Stimulated activated CD4-positive, alpha-beta T cell treated with anti-CD3 and anti-CD28 coated beads, Interleukin-1b, Interleukin-23, amount 100 ng/mL, for 4 hours (primary cell): ENCODE measurements at places on chromosomes 4 and X.

DNA sequence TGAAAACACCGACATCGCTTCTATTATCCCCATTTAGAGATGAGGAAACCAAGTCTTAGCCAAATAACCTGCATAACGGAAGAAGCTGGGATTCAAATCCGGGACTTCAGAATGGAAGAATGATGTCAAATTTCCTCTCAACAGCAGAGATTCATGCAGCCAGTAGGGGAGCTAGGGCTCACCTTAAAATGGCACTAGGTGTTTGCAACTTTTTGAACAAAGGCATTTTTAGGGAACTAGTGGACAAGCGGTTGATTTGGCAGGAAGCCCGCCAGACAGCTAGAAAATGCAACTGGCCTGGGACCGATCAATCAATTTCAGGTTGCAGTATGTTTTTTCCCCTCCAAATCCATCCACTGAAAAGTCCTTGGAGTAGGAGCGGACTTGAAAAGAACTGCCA is 224.2 kb downstream of the PTTG2 start:
- DNase-seq = no peak

DNA sequence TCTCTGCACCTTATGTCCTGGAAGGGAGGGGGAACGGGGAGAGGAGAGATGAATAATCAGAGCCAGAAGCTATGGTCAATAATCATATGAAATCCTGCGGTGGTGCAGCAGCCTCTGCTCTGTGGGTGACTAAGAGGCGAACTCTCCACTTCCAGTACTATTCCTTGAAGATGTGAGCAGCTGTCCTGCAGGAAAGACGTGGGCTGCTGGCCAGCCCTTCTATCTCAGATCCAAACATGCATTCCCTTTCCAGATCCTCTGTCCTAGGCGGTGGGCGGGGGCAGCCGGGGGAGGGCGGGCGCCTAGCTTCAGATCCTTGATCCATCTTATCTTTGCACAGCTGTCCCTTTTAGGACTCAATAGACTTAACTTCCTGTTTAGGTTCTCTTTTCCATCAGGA is 34.5 kb downstream of the SPINK2 start:
- DNase-seq = no peak

DNA sequence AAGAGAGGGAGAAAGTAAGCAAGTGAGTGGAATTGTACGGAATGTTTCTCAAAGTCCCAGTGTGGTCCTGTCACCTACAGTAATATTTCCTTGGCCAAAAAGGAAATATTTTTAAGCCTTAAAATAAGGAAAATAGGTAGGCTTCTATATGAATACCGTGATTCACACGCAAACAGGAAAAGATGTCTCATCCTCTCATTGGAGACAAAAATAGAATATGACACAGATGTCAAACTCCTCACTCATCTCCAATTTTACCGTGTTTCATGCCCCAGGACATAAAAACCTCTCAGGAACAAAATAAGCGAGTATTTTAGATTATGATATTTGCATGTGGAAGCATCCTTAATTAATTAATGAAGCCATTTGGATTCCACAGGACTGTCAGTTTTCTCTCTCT is 1269.5 kb downstream of the RAPGEF2 start:
- no peak for DNase-seq

DNA sequence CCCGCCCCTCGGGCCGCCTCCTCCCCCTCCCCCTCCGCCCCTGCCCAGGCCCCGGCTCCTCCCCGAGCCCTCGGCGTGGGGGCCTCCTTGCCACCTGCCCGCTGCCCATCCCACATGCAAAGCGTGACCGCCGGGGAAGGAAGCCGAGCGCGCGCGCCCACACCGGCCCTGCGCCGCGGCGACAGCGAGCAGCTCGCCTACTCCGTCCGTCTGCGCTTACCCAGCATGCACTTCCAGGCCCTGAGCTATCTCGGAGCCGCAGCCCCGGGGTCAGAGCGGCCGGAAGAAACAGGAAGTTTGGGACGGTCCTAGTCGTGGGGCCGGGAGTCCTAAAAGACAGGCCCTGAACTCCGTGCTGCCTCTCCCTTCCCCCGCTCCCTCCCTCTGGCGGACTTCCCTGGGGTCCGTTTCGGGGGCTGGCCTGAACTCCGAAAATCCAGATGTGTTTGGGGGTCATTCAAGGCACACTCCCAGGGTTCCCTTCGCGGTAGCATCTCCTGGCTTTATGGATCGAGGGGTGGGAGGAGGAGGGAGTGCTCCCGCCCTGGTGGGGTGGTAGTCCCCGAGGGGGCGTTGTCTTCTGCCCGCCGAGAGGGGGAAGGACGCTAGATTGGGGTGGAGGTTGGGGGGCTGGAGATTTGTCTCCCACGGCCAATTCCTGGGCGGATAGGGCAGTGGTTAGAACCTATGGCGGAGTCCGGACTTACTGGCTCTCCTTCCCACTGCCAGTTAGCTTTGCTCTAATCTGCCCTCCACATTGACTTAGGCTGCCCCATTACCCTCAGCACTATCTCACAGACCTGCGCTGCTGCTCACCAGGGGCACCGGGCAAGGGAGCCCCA is 25.0 kb upstream of the BCORL1 start:
- peak; percentile 18 for DNase-seq

- DNase-seq = no peak
Measured at GRCh38 chr4:18803781-18804180, 782.2 kb upstream of the LCORL start.

DNA sequence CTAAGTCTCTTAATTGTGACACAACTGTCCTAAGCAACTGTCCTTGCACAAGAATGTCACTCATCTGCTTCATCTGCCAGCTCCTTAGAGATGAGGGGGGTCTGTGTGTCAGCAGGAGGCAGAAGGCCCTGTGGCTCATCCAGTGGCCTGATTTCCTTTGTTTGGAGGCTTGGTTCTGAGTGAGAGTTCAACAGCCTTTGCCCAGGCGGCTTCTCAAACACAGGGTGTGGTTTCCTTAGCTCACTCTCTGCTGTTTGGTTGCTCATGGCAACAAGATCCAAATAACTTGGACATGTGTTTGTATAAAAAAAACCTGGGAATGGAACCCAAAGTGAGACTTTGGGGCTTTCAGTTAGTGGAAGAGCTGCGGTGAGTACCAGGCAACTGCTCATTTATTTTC is 46.6 kb downstream of the MAP7D3 start:
- no peak for DNase-seq

GRCh38 chrX:13697976-13698375 is 9.0 kb downstream of the RAB9A start:
- no peak for DNase-seq

GRCh38 chr4:185011408-185011807 is 6.9 kb upstream of the HELT start:
- DNase-seq = peak; percentile 14

GRCh38 chr4:68359508-68359907 is 9.6 kb upstream of the YTHDC1 start:
- DNase-seq = no peak

GRCh38 chrX:119273420-119274192 is 37.5 kb downstream of the PGRMC1 start:
- DNase-seq = peak; percentile 34

DNA sequence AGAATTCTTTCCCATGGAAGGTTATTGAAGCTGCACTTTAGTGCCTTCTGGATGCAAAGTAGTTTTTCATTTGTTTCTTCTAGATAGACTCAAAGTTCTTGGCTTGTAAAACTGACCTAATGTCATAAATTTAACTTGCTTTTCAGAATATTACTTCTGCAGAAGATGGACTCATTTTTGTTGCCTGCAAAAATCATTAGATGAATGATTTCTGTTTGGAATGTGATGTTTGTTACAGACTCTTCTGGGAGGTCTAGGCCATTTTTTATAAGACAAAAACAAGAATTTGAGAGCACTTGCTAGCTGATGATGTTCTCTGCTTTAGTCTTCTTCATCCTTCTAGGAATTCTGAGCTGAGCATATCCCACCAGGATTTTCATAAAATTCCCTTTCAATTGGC is 308.6 kb upstream of the GIMD1 start:
- DNase-seq = no peak

GRCh38 chr4:30724247-30724646 is 4.1 kb downstream of the PCDH7 start:
- DNase-seq = no peak

DNA sequence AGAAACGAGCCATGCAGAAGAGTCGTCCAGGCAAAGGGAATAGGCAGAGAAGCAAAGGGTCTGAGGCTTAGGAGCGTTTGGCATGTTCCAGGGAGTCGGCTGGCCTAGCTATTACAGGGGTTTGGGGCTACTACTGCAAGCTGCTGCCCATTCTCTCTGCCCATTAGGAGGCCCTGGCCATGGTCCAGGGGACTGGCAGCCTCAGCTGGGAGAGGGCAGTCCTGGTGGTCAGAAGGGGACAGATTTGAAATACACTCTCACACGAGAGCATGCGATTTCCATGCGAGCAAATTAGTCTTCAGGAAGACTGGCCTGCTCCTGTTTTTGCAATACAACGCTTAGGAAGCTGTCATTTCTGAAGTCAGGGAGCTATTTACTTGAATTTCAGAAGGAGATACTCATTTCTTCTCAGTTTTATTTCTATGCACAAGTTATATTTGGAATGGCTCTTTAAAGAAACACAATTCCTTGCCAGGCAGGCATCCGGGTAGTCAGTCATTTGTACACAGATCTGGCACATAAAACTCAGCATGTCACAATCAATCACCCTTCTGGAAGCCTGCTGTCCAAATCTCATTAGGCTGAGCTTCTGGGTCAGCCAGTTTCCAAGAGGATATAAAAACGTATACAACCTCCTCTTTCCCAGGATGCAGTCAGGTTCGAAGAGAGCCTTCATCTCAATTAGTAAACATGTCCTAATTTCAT is 27.0 kb downstream of the PROM1 start:
- DNase-seq = no peak

GRCh38 chr4:108172231-108172752 is 3.6 kb upstream of the LEF1 start:
- DNase-seq = no peak

DNA sequence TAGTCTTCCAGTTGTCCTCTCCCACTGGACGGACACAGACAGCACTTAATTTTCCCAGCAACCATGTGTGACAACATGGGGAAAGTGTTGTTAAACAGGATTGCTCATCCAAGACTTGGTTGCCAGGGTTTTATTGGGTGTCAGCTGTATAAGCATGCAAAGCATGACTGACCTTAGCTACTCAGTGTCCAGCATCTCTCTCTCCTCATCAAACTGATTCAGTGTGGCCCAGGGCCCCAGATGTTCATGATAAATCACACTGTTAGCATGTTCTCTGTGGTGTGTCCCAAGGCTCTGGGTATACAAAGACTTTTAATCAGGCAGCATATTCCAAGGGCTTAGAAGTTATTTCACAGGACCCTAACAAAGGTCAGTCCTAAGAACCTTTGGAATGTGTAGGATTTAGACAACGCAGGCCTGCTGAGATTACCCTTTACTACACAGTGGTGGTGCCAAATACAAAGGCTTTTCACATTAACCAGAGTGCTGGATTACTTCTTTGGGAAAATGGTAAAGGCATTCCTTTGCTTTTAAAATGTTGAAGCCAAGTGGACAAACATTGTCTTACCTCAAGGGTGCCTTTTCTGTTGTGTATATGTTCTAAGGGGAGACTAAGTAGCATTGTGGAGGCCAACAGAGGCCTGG is 213.3 kb downstream of the GLUD2 start:
- no peak for DNase-seq

DNA sequence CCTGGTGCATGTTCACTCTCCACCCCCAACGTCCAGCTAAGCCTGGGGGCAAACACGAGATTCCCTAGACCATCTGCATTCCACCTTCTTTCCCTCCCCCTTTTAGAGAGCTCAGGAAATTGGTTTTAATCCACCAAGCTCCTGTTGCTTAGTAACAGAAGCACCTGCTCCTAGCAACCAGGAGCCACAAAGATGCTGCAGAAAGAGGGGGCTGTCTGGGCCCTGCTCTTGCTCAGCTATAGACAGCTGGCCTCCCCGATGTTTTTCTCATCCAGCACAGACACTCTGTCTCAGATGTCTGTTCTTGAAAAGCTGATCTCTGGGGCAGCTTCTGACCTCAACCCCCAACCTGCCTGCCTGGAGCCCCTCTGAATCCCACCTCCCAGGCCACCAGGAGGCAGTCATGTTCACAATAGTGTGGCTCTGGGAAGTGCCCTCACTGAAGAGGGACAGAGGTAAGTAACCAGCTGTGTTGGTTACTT is 71.5 kb downstream of the SLC16A2 start:
- peak; percentile 3 for DNase-seq

- no peak for DNase-seq
Measured at GRCh38 chr4:159010563-159011260, 92.2 kb upstream of the RAPGEF2 start.

- DNase-seq = no peak
Measured at GRCh38 chr4:165953181-165953580, 80.1 kb downstream of the TLL1 start.

DNA sequence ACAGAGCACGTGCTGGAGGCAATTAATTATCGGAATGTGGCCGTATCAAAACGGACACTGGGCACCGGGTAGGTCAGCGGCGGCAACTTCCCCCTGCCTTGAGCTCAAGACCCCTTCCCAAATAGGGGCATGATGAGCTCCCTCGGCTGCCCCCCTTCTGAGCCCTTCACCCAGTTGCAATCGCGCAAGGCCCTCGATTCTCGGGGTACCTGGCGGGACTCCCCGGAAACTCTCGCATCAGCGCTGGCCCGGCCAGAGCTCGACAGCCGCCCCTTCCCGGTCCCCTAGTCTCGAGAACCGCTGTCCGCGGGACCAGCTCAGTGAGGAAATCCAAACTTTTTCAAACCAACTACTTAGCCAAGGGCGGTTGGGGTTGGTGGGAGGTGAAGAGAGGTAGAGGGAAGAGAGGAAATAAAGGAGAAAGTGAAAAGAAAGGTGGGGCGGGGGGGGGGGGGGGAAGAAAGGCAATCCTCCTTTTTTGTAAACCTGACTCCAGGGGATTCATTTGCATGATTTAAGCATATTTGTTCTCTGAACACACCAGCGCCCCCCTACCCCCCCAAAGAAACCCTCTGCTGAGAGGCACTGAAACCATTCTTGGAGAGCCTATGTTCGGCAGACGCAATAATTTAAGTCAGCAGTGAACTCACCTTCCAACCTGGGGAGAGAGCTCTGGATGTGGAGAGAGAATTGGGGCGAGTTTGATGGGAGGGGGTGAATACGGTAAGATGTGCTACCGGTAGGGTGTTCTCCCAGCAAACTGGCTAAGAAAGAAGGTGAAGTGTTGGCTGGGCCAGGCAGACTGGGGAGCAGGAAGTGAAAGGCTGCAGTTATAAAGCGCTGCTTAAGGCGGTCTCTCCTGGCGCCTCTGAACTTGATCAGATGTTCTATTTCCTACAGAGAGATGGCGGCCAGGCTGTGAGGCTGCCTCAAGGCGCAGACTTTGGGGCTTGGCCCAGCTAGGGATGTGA is 2.0 kb upstream of the ZIC3 start:
- DNase-seq = no peak

DNA sequence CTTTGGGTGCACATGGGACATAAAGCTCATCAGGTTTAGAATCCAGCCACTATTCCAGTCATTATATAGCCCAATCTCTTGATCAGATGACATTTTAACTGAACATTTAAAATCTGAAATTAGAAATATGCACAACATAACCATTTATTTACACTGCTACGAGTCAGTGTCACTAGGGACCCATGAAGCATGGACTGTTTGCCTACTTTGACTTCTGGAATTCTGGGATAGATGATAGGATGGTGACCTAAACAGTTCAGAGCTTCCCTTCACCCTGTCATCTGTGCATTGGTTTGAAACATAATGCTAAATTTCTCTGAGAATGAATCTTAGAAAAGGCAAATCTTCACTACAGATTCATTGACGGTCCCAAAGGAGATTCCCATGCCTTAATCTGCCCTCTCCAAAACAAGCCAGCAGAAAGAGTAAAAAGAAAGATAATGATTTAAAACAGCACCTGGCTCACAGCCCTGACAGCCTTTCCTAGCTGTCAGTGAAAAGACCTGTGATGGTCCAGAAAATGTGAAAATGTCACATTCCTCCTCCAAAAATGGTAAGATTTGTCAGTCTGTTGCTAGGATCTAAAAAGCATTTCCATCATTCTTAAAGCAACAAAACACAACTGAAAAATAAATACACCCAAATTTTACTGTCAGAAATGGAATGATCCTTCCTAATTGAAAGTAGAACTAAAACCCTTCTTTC is 18.9 kb upstream of the HERC3 start:
- no peak for DNase-seq
